Renal pelvis (tissue), 12 donors: ENCODE measurements at places on chromosomes 2 and 18. TPM values are rescaled to one million over a fixed set of nuclear protein-coding genes. Genes with fewer than 3 reads are reported as not detected.

The CFAP65 gene
- 0.07 TPM for polyA plus RNA-seq

The PID1 gene
- polyA plus RNA-seq = 4.3 TPM

The INO80B gene
- 38.9 TPM for polyA plus RNA-seq

The REG1B gene
- polyA plus RNA-seq = not detected

The RAB6D gene
- 2.1 TPM for polyA plus RNA-seq

The CPLX4 gene
- polyA plus RNA-seq = 0.26 TPM
